ENCODE measurements at places on chromosomes 2 and 18.

DNA sequence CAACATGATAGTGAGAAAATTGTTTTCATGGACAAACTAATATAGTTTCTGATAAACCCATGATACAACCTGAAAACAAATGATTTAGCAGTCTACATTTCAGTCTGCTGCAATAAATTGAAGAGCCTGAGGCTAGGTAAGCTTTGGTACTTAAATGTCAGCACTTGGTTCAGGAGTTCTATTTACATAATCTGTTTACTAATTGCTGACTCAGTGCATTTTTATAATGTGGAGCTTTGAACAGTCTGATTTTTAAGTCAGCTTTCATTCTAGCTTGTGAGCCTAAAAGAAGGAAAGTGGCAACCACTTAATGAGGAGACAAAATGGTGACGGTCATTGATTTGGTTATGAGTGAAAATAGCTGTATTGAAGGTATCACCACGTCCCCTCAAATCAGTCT lies 488.6 kb downstream of the CPS1 start:
- no peak for DNase-seq

- no peak for DNase-seq
These were observed 334.7 kb downstream of the HRH4 start for GRCh38 chr18:24795129-24795528.

- no peak for DNase-seq
These were observed 131.0 kb upstream of the ARL5A start for GRCh38 chr2:151959238-151959637.

GRCh38 chr2:134327367-134327766 lies 73.5 kb downstream of the MGAT5 start:
- DNase-seq, result no peak

GRCh38 chr2:200614249-200614648 lies 28.4 kb downstream of the AOX1 start:
- DNase-seq, result no peak

GRCh38 chr2:219009294-219009693 lies 16.1 kb upstream of the CRYBA2 start:
- DNase-seq, result no peak

- no peak for DNase-seq
These were observed 91.4 kb downstream of the RTN4 start for GRCh38 chr2:54958717-54959371.

GRCh38 chr2:224584111-224584784 lies 915 bp downstream of the CUL3 start:
- peak; percentile 8 for DNase-seq

DNA sequence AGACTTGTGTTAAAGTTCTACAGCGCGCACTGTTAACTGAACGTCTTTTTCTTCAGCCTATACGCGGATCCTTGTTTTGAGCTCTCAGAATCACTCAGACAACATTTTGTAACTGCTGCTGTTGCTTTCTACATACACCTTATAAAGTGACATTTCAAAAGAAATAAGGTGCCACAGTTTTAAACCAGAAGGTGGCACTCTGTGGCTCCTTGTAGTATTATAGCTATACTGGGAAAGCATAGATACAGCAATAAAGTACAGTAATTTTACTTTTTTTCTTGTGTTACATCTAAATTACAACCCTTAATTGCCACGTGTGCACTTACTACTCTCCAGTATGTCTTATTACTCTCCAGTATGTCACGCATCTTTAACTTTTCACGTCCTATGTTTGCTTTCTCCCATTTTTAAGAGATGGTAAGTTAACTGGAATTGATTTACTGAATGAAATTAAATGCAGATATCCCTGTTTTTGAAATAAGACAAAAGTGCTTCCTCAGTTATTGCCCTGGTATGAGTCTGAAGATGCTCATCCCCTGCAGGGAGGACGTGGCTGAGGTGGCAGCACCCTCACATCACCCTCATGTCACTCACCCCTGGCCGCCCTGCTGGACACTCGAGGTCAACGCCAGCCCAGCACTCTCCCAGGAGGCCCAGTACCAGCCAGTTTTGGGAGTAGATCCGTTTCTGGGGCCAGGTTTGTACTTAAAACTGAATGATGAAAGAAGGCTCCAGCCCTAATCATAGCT lies 37.8 kb downstream of the GORASP2 start:
- no peak for DNase-seq

GRCh38 chr2:161245261-161245553 lies 63.0 kb upstream of the PSMD14 start:
- no peak for DNase-seq

GRCh38 chr2:232342635-232343565 lies 35.7 kb upstream of the ALPP start:
- no peak for DNase-seq

GRCh38 chr2:182191061-182191460 lies 205.4 kb downstream of the PPP1R1C start:
- no peak for DNase-seq

GRCh38 chr2:120393456-120393855 lies 47.5 kb downstream of the INHBB start:
- no peak for DNase-seq

DNA sequence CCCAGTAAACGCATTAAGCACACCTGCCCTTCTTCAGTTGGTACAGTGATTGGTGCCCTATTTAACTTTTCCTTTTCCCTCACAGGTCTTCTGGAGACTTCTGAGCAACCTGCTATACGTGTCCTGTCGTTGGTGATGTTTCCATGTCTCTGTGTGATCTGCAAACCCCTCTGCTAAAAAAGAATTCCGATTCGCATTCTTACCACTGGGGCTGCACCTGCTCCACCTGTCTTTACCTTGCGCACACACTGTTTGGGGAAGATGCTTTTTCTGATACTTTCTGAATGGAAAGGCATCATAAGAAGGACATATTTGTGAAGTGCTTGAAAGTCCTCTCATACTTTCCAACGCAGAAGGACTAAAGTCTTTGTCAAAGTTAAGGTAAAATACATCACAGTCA lies 323.9 kb upstream of the SOX11 start:
- no peak for DNase-seq

- DNase-seq, result no peak
These were observed 36.6 kb downstream of the SPRED2 start for GRCh38 chr2:65395621-65396347.

- DNase-seq, result no peak
These were observed 102.7 kb downstream of the MYO1B start for GRCh38 chr2:191347881-191348280.

DNA sequence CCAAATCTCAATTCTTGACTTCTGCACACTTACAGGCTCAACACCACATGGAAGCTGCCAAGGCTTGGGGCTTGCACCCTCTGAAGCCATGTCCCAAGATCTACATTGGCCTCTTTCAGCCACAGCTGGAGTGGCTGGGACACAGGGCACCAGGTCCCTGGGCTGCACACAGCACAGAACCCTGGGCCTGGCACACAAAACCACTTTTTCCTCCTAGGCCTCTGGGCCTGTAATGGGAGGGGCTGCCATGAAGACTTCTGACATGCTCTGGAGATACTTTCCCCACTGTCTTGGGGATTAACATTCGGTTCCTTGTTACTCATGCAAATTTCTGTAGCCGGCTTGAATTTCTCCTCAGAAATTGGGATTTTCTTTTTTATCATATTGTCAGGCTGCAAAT lies 29.9 kb downstream of the SP9 start:
- DNase-seq, result no peak

DNA sequence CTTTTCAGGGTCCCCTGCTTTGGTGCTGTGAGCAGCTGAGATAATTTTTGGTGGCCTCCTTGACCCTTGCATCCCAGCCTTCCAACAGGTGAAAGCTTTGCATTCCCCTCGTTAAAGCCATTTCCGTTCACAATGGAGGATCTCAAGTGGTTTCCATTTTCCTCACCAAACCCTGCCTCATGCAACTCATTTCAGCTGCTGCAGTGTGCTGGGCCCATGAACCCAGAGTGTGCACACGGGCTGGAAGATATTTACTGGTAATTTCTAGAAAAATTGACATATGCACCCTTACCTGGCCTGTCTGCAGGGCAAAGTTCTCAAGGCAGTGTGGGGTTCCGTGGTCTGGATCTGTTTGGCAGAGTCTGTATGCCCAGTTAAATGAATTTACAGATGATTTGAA lies 246.8 kb upstream of the HS6ST1 start:
- DNase-seq, result no peak

GRCh38 chr18:27017901-27018500 lies 152.5 kb upstream of the AQP4 start:
- no peak for DNase-seq

DNA sequence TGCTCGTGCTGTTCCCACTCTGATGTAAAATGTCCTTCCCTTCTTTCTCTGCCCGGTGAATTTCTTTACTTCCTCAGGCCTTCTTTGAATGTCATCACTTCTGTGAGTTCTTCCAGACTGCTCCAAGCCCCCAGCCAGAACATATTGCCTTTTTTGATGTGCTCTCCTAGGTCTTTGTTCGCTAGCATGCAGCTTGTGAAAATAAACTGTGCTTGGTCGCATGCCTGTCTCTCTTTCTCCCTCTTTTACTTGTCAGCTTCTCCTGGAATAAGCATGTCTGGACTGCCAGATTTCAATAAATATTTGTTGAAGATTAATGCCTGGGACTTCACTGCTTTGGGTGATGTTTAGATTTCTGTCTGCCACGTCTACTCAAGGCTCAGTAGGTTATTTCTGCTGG lies 82.7 kb upstream of the ARHGAP28 start:
- DNase-seq, result no peak

GRCh38 chr2:67137699-67138098 lies 259.4 kb upstream of the ETAA1 start:
- DNase-seq, result no peak

- no peak for DNase-seq
These were observed 4.8 kb upstream of the KCNG2 start for GRCh38 chr18:79792988-79793355.

DNA sequence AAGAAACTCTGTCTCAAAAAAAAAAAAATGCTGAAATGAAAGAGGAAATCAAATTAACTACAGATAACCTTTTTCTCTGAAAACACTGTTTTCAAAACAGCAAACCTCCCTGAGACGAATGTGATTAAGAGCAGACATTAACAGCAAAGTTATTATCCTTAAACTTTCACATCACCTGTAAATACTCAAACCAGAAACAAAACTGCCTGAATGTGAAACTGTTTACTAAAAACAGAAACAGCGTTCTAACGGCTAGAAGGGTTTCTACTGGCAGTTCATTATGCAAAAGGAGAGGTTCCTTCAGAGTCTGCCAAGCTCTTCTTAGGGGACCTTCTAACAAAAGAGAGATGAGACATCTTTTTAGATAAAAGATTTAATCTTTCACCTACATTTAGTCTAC lies 45.9 kb downstream of the PNO1 start:
- DNase-seq, result no peak

- no peak for DNase-seq
These were observed 28.8 kb upstream of the TMEM177 start for GRCh38 chr2:119650206-119650605.
